ENCODE measurements at places on chromosomes 1 and 21. TPM values are rescaled to one million over a fixed set of nuclear protein-coding genes. Genes with fewer than 3 reads are reported as not detected.

The PLPPR4 gene
- total RNA-seq: 0.12 TPM

The FCGR3B gene
- 2.4 TPM for total RNA-seq

The OPRD1 gene
- total RNA-seq: 0.16 TPM

The CYP4A22 gene
- not detected for total RNA-seq

The WNT9A gene
- 2.6 TPM for total RNA-seq

The PDE4B gene
- 5.7 TPM for total RNA-seq

DNA sequence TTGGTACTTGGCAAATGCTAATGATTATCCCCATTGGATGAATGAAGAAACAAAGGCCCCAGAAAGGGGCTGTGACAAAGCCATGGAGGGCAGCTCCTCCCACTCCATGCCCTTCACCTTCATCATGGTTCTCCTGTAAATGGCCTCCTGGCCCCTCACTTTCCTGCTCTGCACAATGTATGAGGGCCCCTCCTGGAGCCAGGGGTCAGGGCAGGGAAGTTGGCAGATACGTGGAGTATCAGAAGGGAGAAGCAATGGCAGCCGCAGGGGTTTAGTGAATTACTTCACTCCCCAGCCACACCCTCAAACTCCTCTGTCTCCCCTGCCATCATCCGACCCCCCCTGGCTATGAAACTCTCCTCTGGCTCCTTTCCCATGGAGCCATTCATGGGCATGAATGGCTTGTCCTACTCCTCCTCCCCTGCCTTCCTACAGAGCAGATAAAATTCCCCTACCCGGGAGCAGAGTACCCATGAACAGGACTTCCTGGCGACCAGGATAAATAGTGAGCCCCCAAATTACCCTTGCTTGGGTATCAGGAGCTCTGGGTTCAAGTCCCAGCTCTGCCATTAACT is 86.3 kb downstream of the CAMK2N1 start:
- no peak for DNase-seq

- peak; percentile 50 for DNase-seq
Observed at GRCh38 chr1:107782217-107782845, 182.6 kb downstream of the VAV3 start.

DNA sequence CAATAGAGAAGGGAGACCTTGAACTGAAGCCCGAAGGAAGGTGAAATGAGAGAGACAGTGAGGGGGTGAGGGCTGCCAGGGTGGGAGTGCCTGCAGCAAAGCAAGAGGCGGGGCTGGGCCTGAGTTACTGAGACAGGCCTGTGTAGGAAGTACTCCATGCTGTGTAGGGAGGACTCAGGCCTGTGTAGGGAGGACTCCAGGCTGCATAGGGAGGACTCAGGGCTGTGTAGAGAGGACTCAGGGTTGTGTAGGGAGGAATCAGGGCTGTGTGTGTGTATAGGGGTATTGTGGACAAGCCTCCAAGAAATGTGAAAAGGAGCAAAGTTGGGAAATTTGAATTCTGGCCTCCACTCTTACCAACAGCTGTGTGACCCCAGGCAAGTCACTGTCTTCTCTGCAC is 133.8 kb upstream of the CACNA1E start:
- no peak for DNase-seq

GRCh38 chr1:70288166-70288565 is 66.4 kb downstream of the ANKRD13C start:
- DNase-seq: no peak

GRCh38 chr1:2633366-2633935 is 635 bp upstream of the MMEL1 start:
- no peak for DNase-seq

- no peak for DNase-seq
Observed at GRCh38 chr1:8182034-8182761, 135.7 kb upstream of the SLC45A1 start.

DNA sequence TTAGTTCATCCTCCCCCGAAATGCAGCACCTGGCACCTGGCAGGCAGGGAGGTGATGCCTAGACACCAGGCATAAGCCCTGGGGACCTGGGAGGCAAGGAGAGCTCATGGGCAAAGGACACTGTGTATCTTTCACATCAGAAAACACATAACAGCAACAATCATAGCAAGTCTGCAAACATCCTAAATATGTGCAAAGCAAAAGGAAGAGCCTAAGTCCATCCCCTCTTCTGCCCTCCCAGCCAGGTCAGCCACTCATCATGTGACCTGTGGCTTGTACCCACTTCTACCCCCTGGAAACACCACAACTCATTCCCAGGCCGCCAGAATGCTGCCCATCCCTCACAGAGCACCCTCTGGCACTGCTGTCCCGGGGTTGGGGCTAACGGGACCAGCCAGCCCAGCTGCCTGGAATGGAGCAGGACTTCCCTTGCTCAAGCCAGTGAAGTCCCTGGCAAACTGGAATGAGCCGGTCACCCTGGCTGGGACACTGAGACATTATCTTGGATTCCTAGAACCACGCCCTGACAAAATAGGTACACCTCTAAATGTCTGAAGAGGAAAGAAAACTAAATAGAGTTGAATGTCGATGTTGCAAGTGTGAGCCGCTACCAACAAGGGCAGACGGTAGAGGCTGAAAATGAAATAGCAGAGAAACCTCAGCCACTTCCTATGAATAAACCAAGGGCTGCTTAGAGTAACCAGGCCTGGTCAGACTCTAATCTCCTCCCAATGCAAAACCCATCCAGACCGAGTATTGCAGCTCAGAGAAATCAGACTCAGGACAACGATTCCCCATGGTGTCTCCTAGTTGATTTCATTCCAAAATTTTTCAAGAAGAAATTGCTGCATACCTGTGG is 29.4 kb downstream of the TMPRSS2 start:
- DNase-seq: peak; percentile 69

- DNase-seq: no peak
Observed at GRCh38 chr1:118944546-118944945, 43.6 kb downstream of the TBX15 start.

- no peak for DNase-seq
Observed at GRCh38 chr1:23497777-23498439, 13.9 kb upstream of the ASAP3 start.

DNA sequence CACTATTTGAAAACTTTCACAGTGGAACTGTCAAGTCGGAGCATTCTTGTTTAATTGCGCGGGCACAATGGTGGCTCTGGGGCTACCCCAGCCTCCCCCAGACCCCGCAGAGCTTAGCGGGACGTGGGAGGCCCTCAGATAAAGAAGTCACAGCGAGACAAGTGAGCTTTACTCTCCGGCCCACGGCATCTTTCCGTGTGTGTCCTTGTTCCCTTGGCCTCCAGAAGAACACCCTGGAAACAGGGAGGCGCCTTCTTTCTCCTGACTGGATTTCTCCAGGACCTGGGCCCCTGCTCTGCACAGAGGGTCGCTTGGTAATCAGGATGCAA is 382.8 kb downstream of the RRAGC start:
- DNase-seq: no peak

GRCh38 chr1:21298981-21299391 is 8.7 kb upstream of the ECE1 start:
- DNase-seq: peak; percentile 69

DNA sequence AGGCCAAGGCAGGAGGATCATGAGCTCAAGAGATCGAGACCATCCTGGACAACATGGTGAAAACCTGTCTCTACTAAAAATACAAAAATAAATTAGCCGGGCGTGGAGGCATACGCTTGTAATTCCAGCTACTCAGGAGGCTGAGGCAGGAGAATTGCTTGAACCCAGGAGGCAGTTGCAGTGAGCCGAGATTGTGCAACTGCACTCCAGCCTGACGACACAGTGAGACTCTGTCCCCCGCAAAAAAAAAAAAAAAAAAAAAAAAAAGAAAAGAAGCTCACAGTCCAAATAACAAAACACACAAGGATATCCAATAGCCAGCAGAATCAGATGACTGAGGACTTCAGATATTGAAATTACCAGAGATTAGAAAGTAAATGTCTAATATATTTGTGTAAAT is 11.8 kb downstream of the AHCTF1 start:
- no peak for DNase-seq

- DNase-seq: peak; percentile 40
Observed at GRCh38 chr1:210328032-210328745, 513 bp upstream of the HHAT start.

DNA sequence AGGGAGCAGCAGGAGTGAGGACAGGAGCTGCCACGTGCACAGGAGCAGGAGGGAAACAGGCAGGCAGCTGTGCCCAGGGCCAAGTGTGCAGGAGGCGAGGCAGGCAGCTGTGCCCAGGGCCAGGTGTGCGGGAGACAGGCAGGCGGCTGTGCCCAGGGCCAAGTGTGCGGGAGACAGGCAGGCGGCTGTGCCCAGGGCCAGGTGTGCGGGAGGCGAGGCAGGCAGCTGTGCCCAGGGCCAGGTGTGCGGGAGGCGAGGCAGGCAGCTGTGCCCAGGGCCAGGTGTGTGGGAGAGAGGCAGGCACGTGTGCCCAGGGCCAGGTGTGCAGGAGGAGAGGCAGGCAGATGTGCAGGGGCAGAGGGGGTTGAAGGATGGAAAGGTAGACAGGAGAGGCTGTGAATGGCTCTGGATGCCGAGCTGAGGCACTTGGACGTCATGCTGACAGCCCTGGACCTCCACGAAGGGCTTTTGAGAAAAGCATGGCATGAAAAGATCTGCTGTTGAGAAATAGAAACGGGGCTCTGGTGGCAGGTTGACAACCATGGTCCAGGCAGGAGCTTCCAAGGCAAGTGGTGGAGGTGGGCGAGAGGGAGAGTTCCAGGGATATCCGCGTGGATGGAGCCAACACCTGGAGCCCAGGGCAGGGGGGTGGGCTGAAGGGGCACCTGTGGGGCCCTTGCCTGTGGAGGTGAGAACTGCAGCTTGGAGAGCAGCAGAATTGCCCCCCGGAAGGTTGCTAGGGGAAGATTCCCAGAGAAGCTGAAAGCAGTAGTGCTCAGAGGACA is 19.1 kb upstream of the NPHP4 start:
- no peak for DNase-seq

DNA sequence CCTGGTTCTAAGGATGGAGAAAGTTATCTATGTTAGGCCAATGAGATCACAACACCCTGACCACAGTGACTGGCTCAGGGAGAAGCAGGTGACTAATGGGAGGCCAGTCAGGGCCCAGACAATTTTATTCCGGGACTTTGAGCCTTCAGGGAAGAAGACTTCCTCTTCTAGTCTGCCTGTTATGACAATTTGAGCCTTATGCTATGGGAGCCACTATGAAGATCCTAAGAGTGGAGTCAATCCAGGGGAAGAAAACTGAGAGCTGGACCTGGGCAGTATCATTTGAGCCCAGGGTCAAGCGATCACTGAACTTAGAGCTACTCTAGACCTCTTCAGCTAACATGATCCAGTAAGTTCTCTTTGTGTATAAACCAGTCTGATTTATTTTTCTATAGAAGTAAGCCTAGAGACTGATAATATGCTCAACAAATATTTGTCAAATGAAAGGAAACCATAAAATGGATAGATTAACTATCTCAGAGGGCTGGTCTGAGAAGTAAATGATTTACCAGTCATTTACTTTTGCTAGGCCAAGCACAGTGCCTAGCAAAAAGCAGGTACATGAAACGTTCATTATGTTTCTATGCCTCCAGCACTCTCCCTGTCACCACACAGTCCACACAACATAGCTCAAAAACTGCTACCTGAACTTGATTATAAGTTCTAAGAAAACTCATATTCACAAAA is 4.2 kb upstream of the C1orf141 start:
- DNase-seq: peak; percentile 63

DNA sequence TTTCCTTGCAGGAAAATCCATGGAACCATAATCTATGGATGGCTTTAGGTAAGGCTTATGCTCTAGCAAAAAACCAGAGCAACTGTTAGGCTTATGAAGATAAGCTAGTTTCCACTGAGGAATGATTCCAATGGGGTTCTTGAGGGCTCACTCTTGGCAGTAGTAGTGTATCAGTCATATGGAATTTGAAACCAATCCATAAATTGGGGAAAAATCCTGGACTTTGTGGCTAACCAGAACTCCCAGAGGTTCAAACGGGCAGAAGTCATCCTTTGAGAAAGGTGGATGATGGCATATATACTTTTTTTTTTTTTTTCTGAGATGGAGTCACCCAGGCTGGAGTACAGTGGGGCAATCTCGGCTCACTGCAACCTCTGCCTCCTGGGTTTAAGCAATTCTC is 54.2 kb upstream of the ATF3 start:
- DNase-seq: no peak

DNA sequence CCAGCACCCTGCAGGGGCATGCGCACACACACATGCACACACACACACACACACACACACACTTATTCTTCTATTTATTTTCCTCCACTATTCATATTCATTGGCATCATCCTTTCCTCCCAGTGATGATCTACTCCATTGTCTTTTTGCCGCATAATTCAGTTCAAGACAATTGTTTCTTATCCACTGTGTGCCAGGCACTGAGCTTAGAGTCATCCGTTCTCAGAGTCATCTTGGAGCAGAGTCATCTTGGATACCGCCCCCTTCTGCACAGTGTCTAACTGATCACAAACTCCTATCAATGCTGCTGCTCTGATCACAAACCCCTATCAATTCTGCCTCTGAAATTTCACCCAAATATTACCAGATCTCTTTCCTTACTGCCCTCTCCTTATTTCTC is 102.8 kb upstream of the PROX1 start:
- DNase-seq: no peak

DNA sequence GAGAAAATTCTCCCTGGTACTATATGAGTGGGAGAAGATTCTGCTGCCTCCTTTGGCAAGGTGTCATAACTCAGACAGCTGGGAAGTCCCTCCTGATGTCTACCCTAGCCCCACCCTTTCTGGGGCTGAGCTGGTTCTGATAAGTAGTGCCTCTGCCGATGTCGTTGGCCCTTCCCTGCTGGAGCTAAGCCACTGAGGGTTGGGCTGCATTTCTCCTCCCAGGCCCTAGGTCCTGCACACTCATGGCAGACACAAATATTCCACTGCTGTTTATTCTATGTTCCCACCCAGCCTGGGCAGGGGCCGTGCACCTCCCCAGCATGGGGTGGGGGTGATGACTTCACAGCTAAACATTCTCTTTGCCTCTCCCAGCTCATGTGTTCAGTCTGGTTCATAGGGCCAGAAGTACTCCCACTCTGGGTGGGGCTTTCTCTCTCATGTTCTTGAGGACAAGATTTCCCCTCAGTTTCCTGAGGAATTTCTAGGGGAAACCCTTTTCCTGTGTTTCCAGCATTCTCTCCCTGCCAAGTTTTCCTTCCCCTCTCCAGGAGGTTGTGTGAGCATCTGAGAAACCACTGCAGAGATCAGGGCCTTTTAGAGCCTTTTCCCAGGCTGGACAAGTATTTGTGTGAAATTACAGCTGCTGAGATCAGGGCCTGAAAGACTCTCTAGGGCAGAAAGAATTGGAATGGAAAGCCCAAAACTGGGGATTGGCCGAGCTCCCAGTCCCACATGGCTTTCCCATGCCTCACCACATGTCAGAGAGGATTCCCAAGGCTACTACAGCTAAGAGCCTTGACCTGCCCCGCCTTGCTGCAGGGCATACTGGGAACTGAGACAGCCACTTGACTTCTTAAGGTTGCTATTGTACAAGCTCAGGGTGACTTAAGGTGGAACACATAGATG is 66.2 kb downstream of the ATP2B4 start:
- peak; percentile 80 for DNase-seq

GRCh38 chr1:21623410-21623961 is 45.7 kb downstream of the RAP1GAP start:
- DNase-seq: peak; percentile 48

All from colonic mucosa (tissue), 4 donors.